Astrocyte (in vitro differentiated cells and primary cell): ENCODE measurements at places on chromosomes 1 and 21. TPM values are rescaled to one million over a fixed set of nuclear protein-coding genes. Genes with fewer than 3 reads are reported as not detected.

Gene UBL4B
- not detected in 2 replicates for total RNA-seq

Gene SEC16B
- total RNA-seq, result 3.0 and 4.2 TPM in 2 replicates

DNA sequence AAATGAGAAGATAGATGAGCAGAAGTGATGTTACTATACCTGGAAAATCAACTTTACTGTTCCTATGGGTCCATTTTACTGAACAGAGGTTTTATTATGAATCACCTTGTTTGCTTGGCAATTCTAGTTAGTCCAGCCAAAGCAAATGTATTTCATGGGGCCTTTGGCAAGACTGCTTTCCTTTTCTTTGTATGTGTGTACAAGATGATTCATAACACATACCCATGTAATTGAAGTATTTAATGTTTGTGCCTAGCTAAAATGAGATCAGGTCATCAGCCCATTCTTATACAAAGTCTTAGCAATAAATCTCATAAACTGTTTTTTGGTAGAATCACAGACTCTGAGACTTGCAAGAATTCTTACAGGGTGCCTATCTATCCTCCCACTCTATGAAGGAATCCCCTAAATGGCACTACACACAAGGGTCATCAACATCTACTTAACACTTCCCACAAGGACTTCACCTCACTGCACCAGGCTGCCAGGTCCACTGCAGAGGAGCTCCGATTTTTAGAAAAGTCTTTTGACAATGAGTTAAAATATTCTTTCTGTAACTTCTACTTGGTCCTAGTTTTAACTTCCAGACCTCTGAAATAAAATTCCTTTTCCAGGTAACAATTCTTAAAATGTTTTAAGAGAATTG is 58.5 kb downstream of the LPAR3 start:
- no peaks in the 10 kb centered on the region for H3K27me3 ChIP-seq
- peak; percentile 62 for DNase-seq
- H3K4me1 ChIP-seq, result no peaks in the 10 kb centered on the region
- no peak overlapping the region for H3K4me3 ChIP-seq
- no peaks in the 10 kb centered on the region for H3K36me3 ChIP-seq
- H3K27ac ChIP-seq, result no peak overlapping the region

- no peak overlapping the region for H3K4me3 ChIP-seq
- no peaks in the 10 kb centered on the region for H3K27me3 ChIP-seq
- H3K36me3 ChIP-seq, result peaks cover 4% of the 10 kb centered on the region
- no peak overlapping the region for H3K27ac ChIP-seq
- DNase-seq, result no peak
Measured at GRCh38 chr1:6690186-6690585, 11.4 kb downstream of the DNAJC11 start.

DNA sequence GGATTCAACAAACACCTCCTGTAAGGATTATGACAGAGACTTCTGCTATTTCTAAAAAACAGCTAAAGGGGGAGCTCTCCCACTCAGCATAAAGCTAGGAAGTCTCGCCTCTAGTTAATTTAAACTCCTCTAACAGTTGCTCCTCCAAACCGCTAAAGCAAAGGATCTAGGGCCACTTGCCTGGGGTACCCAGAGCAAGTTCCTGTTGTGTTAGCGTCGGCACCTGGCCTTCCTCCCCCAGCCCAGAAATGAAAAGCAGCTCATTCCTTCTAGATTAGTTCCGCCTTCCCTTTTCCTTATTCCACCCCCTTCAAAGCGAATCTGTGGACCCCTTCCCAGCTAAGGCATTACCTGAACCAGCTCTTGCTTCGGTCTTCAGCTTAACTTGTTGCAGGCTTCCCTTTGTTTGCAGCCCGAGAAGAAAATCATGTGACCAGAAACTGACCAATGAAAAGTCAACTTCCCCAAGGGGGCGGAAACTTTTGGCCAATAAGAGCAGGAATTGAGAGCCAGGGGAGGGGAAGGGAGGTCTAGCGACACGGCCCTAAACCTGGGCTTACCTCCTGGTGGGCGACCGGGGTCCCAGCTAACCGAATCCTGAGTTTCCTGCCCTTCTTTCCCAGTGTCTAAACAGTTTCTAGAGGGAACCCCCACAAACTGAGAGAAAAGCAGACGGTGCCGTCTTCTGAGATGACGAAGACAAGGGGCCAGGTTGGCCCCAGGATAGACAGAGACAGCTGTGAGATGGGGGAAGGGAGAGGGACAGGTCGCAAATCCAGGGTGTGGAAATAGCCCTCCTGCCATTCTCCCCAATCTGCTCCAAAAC is at the start of gene PBXIP1:
Gene PBXIP1, minus strand, starts transcription at position 382 of the 826 bp plus-strand sequence. CDS start 2,378 bp downstream, outside the sequence.
- H3K27ac ChIP-seq, result peak within 1 kb of the TSS; percentile 85
- peak; percentile 78 for DNase-seq
- no peaks in the 10 kb centered on the region for H3K27me3 ChIP-seq

- no peak overlapping the region for H3K4me3 ChIP-seq
- peak; percentile 92 for DNase-seq
- H3K27me3 ChIP-seq, result no peaks in the 10 kb centered on the region
- peak overlapping the region; percentile 60 for H3K27ac ChIP-seq
- no peaks in the 10 kb centered on the region for H3K36me3 ChIP-seq
- H3K4me1 ChIP-seq, result peaks cover 15% of the 10 kb centered on the region
Measured at GRCh38 chr1:222167111-222167510, 380.8 kb downstream of the HHIPL2 start.
